ENCODE measurements at places on chromosomes 11 and 22.

GRCh38 chr11:122101625-122102291 lies 14.3 kb downstream of the BLID start:
- peak; percentile 82 for DNase-seq

GRCh38 chr11:118939953-118940598 lies 14.3 kb upstream of the BCL9L start:
- DNase-seq: no peak

GRCh38 chr11:31813391-31814175 lies 2.5 kb upstream of the PAX6 start:
- no peak for DNase-seq

- DNase-seq: no peak
Observed at GRCh38 chr11:1929621-1930461, 10.3 kb downstream of the TNNT3 start.
